ENCODE measurements at places on chromosomes 16 and 17. TPM values are rescaled to one million over a fixed set of nuclear protein-coding genes. Genes with fewer than 3 reads are reported as not detected.

DNA sequence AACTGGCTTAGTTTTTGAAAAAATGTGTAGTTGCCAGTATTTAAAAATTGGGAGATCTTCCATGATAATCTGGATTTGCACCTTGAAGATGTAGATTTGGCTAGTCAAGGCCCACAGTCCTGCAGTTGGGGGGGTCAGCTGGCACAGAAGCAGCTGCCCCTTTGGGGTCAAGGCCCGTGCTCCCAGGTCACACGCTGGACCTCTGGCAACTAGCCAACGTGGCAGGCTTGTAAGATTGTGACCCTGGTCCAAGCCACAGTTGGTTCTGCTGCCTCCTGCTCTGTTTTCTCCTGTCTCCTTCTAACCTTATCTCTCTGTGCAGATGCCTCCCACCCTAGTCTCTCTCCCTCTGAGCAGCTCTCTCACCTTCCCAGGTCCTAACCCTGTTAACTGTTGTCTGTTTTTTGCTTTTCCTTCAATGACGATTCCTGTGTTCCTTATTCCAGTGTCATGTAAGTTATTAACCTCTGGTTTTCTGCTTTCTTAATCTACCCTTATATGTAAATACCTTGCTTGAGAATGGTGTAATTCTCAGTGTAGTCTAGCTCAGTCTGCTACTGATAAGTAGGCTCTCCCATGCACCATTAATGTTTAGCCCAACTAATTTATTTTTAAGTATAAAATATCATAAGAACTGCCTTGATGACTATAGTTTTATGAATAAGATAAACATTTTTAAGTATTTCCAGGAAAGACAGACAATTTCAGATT, 27.9 kb downstream of the CLEC16A start:
- DNase-seq: no peak

DNA sequence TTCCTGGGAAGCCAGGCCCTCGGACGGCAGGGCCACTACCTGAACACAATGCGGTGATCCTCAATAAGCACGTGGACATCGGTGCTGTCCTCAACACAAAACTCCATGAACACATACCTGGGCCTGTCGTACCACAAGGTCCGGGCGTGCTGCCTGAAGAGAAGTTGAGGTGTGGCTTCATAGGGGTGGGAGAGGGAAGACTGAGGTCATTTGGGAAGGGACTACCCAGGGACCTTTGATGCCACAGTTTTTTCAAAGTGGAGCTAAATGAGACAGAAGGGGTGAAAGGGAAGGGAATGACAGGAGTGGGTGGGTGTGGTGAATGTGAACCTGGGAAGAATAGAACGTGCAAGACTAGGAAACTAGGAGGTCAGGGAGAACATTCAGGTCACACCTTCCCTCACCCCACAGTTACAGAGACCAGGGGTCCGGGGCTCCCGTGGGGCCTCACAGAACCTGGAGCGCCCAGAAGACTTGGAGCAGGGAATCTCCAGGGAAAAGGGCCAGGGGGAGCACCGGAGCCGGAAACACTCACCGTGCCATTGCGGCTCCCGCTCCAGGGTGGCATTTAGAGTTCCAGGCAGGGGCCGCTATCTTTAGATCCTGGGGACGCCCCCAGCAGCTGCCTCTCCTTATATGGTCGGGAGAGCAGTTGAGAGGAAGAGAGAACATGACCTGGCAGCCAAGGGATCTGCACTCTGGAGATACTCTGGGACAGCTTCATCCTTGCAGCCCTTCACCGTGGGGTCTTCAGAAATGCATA, at the start of gene PTGES3L:
Gene PTGES3L, minus strand, starts transcription at position 570 of the 763 bp plus-strand sequence. Its CDS starts 27 bp downstream, at position 543.
- no peak for DNase-seq

DNA sequence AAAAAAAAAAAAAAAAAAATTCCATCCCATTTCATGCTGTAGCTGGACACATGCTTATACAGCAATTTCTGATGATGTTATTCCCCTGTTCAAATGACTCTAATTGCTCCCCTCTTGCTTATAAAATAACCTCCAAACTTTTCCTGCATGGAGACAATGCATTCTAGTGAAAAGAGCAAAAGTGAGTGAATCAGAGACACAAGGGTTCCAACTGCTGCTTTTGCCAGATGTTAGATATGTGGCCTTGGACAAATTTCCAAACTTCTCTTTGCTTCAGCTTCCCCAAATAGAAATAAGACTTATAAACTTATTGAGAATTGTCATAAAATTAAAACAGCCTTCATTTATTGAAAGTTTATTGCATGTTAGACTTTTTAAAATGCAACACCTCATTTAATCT, 65.0 kb upstream of the AXIN2 start:
- DNase-seq: no peak

DNA sequence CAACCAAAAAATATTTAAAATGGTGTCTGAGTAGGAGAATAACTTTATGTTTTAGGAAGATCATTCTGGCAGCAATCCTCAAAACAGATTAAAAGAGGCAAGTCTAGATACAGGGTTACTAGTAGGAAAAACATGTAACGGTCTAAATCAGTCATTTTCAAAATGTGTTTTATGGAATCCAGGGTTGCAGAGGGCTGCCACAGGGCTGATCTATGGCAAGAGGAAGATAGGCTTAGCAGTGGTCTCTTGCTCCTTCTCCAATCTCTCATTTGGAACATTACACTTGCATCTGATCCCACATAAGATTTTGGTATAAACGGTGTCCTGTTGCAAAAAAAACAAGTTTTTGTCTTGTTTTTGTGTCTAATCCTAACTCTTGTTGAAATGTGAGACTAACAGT, 9.2 kb downstream of the IKZF3 start:
- DNase-seq: no peak

DNA sequence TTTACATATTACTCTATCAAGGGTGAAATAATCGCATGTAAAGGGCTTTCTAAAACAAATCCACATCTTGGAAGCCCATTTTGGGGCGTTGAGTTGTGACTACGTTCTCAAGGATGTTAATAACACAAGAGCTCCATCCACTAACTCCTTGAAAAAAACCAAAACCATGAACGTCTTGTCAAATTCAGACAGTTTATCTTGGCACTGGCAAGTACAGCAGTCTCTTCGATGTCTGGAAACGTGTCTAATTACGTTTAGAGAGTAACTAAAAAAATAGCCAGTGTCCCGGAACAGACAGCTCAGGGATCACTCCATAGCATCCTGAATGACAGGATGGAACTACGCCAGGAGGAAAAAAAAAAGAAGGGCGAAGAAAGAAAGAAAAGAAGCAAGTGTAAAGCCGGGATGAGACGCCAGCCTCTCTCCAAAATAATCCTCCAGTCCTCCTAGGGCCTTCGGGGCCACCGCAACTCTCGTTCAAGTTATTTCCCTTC, 954 bp downstream of the MYO1D start:
- DNase-seq: no peak

DNA sequence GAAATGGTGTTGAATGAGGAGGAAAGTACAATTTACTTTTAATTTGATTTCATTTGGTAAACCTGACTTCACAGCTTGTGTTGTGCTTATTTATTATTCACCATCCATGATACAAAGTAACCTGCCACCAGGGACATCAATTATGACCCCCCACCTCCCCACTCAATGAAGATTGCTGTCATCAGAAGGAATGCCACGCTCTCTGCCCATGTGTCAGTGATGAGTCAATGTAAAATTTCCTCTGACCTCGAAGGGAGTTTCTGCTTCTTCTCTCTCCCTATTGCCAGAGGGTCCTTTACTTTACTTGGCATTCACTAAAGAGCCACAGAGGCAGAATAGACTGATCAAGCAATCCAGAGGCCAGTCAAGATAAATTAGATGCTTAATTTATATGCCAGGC, 759.7 kb downstream of the CDH11 start:
- peak; percentile 64 for DNase-seq

- DNase-seq: no peak
These were observed 9.3 kb downstream of the PGAP3 start for GRCh38 chr17:39678340-39679116.

GRCh38 chr16:77376358-77376757, 58.5 kb downstream of the ADAMTS18 start:
- DNase-seq: no peak

DNA sequence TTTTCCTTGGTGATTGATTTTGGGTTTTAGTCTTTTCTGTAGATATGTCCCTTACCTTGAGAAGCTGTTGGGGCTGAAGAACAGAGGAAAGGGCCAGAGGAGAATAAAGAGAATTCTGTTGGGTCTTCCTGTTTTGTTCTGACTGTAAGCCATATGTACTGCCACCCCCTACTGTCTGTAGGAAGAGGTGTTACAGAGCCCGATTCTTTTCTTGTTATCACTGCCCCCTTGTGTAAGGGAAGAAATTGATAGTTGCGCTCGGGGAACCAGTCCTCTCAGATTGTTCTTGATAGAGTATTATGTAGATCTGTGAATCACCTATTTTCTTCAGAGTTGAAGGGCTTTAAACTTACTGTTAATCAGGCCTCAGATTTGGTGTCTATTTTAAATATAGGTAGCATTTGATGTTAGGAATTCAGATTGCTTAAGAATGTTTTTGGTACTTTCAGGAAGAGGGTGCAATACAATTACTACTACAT, 2.4 kb downstream of the TANC2 start:
- peak; percentile 91 for DNase-seq

DNA sequence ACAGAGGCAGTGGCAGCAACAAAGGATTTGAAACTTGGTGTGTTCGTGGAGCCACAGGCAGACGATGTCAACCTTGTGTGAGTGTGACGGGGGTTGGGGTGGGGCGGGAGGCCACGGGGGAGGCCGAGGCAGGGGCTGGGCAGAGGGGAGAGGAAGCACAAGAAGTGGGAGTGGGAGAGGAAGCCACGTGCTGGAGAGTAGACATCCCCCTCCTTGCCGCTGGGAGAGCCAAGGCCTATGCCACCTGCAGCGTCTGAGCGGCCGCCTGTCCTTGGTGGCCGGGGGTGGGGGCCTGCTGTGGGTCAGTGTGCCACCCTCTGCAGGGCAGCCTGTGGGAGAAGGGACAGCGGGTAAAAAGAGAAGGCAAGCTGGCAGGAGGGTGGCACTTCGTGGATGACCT, 25.5 kb downstream of the STH start:
- no peak for DNase-seq

- peak; percentile 73 for DNase-seq
These were observed 16.2 kb downstream of the CHST4 start for GRCh38 chr16:71542377-71542776.

DNA sequence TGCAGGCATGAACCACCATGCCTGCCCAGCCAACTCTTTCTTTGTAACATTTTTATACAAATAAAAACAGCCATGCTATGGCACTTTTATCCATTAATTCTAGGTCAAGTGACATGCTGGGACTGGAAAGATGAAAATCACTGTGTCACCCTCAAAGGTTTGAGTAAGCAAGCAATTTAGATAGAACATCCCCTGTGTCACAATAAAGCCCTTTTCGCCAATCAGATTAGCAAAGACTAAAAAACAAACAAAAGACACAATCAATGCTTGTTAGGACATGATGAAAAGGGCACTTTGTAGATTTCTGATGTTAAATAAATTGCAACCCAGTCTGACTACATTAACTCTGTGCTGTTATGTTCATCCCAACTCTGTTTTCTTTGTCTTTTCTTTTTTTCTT, 26.4 kb downstream of the CHP2 start:
- DNase-seq: peak; percentile 47

- peak; percentile 91 for DNase-seq
These were observed 2.1 kb downstream of the TRAF4 start for GRCh38 chr17:28745786-28746411.

DNA sequence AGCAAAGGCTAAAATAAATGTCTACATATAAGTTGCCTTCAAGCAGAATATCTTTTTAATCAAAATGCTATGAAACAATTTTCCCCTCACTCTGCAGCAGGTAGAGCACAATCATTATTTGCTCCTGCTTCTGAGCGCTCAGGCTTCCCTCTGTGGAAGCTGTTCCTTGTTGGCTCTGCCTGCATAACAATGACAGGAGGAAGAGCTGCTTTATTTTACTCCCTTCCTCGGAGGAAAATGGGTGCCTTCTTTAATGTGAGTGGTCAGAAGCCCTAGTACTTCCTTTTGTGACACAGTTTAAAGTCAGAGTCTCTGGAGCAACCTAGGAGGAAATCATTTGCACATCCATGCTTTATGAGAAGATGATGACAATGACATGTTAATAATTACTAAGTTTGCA, 492.1 kb downstream of the CDH8 start:
- no peak for DNase-seq

Gene ADAD2
- not detected for total RNA-seq

Gene KRT27
- total RNA-seq: not detected

Gene NSRP1
- total RNA-seq: 8.7 TPM

Gene SLC47A1
- 1.3 TPM for total RNA-seq

Gene TMEM219
- 49.8 TPM for total RNA-seq

Gene SLC16A5
- 18.1 TPM for total RNA-seq

Gene KRT32
- total RNA-seq: not detected

All from bronchial epithelial cell (primary cell).